T-helper 22 cell (primary cell): ENCODE measurements at places on chromosomes 11 and 22.
A peak's percentile ranks its signal among the peaks of the same experiment; 100 is the strongest.

- no peak for DNase-seq
These were observed 102.9 kb downstream of the USP35 start for GRCh38 chr11:78291503-78292108.

DNA sequence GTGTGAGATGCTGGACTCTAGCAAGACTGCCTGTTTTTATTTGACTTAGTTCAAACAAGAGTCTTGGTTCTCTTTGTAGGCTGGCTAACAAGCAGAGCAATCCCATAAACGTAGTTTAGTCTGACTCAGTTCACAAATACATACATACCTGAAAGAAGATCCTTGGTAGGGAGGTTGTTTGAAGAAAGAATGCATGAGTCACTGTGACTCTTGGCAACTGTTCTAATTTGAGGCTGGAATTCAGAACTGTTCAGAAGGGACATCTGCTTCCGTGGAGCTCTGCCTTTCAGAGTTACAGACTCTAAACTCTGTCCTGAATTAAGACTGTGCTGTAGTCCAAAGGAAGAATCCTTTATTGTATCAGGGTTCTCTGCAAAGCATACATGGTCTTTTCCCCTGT, 32.2 kb downstream of the C2CD3 start:
- DNase-seq: no peak

DNA sequence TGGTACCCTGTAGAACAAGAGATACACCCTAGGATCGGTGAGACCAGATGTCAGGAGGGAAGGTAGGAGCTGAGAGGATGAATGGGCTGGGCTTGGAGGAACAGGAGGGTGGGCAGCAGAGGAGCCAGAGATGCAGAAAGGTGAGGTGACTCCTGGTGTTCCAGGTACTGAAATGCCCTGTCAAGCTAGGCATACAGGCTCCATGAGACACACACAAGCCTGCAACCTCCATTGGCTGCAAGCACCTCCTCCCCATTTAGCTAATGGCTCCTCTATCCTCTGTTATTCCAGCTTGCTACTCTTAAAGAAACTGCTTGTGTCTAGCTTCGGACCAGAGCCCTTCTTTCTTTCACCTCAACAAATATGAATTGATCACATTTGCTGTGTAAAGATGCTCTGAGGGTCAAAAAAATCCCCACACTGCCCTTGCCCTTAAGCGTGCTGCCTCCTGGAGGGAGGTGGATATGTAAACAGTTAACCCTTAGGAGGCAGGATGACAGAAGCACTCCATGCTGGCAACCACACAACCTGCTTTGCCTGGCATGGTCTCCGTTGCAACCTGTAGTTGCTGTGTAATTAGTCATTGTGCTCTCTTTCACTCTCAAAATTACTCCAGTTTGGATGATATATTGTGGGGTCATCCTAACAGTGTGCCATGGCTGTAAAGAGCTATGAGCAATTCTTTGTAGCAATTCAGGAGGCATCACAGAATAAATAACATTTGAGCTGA, 156.0 kb downstream of the PKNOX2 start:
- DNase-seq: no peak

GRCh38 chr11:125701858-125702621, 21.4 kb upstream of the ACRV1 start:
- no peak for DNase-seq

DNA sequence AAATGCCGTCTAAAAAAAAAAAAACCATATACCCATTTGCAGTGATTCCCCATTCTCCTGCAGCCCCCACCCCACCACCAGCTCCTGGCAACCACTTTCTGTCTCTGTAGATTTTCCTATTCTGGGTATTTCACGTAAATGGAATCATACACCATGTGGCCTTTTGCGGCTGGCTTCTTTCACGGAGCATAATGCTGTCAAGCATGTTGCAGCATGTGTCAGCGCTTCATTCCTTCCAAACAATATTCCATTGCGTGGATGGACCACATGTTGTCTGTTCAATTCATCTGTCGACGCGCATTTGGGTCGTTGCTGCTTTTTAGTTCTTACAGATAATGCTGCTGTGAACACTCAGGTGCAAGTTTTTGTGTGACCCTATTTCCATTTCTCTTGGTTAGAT, 14.8 kb upstream of the EMID1 start:
- DNase-seq: no peak

- no peak for DNase-seq
These were observed 27.4 kb upstream of the YPEL1 start for GRCh38 chr22:21762712-21763581.

DNA sequence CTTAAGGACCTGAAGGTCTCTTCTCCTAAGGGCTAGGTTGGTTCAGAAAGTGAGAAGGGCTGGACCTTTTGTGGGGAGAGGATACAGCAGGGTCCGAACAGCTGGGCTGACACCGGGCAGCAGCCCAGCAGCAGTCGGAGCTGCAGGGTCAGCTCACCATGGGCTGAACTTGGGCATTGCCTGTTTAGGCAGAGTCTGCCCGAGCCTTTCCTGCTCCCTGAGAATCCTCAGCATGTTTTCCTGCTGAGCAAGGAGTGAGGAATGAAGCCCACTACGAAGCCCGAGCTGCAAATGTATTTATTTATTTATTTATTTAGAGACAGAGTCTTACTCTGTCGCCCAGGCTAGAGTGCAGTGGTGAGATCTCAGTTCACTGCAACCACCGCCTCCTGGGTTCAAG, 83.9 kb downstream of the PTPRJ start:
- no peak for DNase-seq

DNA sequence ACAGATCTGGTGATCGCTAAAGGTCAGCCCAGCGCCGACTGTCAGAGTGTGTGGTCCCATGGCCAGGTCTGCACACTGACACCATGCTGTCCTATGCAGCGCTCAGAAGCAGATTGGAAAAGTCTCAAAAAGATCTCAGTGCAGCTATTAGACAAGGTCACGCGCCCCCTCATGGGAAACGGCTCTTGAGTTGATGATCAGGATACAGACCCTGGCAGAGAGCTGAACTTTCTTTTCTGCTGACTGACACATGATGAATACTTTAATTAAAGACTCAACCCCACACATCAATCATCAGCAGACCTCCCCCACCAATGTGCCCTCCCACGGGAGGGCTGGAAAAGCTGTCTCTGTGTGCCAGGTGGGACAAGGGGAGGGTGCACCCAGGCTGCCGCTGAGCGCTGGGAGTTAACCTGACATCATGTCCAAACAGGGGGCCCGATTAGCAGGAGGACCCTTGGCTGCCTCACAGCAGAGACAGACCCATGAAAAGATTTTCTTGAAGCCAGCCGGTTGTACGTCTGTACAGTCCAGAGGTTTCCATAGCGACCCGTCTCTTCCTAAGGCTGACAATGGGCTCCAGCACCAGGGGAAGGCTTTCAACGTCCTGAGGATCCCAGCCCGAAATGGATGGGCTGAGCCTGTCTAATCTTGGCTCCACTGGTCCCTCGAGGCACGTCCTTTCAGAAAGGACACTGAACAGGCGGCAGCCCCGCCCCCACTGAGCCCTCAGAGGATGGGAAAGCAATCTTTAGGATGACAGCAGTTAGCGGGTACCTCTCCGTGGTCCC, 26.9 kb downstream of the RASD2 start:
- no peak for DNase-seq

GRCh38 chr11:26597899-26598298, 25.8 kb upstream of the MUC15 start:
- DNase-seq: no peak

DNA sequence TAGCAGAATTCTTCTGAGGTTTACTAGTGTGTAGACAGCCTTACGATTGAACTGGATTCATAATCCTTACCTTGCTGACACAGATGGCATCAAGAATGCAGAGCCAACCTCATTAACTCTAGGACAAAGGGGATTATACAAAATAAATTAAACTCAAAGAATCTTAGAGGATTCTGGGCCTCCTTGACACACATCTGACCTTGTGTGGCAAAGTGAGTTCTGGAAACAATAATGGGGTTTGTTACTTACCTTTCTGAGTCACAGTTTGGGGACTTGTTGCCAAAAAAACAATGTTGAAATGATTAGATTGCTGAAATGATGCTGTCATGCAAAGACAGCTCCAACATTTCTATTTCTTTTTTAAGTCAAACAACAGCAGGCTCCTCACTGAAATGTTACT, 179.1 kb upstream of the ISX start:
- no peak for DNase-seq

DNA sequence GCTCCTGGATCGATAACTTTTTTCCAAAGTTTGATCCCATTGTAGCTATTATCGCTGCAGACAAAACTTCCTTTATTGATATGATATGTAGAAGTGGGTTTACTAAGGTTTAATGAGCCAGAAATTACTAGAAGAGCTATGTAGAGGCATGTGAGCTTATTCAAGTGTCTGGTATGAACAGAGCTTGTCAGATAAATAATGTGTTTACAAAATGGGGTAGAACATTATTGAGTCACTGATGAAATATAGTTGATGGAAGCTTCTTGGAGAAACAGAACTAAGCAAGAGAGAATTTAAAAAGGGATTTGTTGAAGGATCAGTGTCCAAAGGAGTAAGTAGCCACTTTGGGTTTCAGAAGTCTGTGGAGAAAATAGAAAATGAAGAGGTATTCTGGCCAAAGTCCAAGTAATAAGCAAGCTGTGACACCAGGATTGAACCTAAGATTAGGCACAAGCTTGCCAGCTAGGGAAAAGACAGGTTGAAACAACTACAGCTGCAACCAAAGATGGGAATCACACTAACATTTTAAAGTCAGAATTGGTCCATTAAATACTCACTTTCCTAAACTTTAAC, 104.3 kb downstream of the MAML2 start:
- no peak for DNase-seq

DNA sequence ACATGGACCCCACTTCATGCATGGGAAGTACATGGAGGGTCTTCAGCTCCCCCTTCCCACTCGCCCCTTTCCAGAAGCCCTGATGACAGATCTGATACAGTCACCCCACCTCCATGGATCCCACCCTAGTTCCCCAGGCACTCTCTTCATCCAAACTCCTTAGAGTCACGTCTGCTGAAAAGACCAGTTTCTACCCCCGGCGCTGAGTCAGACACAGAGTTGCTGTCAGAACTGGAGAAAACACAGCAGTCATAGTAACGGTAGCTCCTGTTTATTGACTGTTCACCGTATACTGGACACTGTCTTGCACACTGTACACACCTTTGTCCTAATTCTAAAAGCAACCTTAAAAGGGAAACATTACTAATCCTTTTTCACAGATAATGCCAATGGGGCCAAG, 29.1 kb downstream of the DRD2 start:
- no peak for DNase-seq

DNA sequence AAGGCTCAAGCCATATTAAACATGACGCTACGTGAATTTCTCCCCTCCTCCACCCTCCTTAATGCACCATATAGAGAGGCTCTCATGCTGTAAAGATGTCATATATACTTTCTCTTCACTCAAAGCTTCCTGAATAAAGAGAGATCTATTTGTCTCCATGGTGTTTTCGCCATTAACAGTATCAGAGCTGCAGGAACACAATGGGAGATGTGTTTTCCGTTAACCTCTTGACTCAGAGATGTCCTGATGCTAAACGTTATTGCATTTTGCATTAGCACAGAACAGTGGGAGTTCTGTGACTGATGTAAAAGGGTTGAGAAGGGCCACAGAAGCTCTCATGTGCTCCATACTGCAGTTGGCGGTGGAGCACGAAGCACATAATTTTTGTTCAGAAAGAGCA, 25.7 kb upstream of the BLID start:
- DNase-seq: no peak

DNA sequence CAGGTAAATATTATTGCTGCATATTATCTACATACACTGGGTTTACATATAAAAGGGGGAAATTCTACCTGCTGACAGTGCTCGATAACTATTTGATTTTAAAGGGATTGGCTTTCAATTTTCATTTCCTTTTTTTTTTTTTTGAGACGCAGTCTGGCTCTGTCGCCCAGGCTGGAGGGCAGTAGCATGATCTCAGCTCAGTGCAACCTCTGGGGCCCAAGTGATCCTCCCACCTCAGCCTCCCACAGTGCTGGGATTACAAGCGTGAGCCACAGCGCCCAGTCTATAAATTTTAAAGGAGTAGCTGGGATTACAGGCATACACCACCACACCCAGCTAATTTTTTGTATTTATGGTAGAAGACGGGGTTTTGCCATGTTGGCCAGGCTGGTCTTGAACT, 3.2 kb upstream of the PCF11 start:
- no peak for DNase-seq

- no peak for DNase-seq
These were observed 402.8 kb downstream of the MIAT start for GRCh38 chr22:27060190-27060589.

DNA sequence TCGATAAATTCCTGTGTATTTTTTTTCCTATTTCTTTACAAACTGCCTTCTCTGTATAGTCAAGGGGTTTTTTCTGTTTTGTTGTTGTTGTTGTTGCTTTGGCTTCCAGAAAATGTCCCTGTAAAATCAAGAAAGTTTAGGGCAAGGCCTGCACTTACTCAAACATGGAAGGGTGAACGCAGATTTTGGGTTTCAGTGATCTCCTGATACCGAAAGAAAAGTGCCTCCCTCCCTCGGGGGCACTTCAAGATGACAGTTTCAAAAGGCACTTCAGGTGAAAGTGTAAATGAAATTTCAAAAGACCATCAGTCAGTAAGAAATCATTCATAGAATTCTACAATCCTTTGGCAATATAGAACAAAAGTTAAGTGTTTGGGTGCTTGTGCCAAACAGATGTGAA, 43.4 kb upstream of the TMPRSS4 start:
- no peak for DNase-seq

GRCh38 chr22:49613511-49614270, 214.0 kb downstream of the BRD1 start:
- no peak for DNase-seq

GRCh38 chr11:86099874-86100273, 31.0 kb upstream of the PICALM start:
- DNase-seq: no peak

- no peak for DNase-seq
These were observed at the start of gene PVALB for GRCh38 chr22:36816636-36817524. Gene PVALB, minus strand, starts transcription at chr22:36817035. Its CDS starts 30 bp downstream, at chr22:36817005.

GRCh38 chr11:75079546-75079945, 17.1 kb downstream of the OR2AT4 start:
- no peak for DNase-seq

GRCh38 chr11:15923183-15923582, 433.2 kb downstream of the SOX6 start:
- no peak for DNase-seq

- no peak for DNase-seq
These were observed 104.3 kb downstream of the MRTFA start for GRCh38 chr22:40531951-40532900.

- peak; percentile 6 for DNase-seq
These were observed at the start of gene NCF4 for GRCh38 chr22:36860821-36861659. Gene NCF4, plus strand, starts transcription at chr22:36861006. Its CDS starts 166 bp downstream, at chr22:36861172.
